ENCODE measurements at places on chromosomes 1 and 21.

- DNase-seq, result no peak
Observed at GRCh38 chr1:23872421-23872820, 4.3 kb upstream of the FUCA1 start.

DNA sequence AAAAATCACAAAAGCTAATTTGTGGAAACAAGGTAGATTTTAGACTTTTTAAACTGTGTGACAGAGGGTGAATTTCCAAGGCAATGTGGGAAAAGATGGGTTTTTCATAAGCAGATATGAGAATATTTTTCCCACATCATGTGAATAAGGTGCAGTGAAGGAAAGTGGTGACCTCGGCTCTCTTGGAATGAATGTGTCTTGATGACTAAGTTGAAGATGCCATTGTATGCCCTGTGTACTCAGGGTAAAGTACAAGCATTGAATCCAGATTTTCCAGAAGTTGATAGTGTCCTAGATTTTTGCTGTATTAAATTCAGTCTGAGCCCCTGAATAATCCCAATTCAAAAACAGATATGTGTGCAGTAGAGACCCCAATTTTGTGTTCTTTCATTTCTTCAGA is 442.6 kb upstream of the ADGRL2 start:
- DNase-seq, result no peak

- DNase-seq, result no peak
Observed at GRCh38 chr1:4095433-4095971, 195.4 kb upstream of the C1orf174 start.

DNA sequence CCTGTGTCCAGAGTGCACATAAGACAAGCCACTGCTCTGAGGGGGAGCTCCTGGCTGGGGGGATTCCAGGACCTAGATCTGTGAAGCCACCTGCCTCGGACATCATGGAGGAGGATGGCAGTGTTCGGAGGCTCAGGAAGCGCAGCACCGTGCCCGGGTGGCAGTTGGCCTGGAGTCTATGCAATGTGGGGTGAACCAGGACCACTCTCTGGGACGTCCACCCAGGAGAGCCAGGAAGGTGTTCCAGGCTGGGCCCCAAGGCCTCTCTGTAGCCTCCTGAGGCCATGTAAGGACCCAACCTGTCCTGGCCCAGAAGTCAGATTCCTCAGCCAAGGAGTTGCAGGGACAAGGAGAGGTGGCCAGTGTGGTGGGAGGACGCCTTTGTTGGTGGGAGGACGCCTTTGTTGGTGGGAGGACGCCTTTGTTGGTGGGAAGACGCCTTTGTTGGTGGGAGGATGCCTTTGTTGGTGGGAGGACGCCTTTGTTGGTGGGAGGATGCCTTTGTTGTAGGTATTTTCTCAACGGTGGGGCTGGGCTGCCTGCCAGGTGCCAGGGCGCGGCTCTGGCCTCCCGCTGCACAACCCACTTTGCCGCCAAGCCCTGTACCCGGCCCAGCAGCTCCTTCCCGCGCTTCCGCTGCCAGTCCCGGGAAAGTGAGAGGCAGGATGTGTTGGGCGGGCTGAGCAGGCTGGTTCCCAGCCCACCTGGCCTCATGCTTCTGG is 30.6 kb upstream of the BMP8B start:
- no peak for DNase-seq

DNA sequence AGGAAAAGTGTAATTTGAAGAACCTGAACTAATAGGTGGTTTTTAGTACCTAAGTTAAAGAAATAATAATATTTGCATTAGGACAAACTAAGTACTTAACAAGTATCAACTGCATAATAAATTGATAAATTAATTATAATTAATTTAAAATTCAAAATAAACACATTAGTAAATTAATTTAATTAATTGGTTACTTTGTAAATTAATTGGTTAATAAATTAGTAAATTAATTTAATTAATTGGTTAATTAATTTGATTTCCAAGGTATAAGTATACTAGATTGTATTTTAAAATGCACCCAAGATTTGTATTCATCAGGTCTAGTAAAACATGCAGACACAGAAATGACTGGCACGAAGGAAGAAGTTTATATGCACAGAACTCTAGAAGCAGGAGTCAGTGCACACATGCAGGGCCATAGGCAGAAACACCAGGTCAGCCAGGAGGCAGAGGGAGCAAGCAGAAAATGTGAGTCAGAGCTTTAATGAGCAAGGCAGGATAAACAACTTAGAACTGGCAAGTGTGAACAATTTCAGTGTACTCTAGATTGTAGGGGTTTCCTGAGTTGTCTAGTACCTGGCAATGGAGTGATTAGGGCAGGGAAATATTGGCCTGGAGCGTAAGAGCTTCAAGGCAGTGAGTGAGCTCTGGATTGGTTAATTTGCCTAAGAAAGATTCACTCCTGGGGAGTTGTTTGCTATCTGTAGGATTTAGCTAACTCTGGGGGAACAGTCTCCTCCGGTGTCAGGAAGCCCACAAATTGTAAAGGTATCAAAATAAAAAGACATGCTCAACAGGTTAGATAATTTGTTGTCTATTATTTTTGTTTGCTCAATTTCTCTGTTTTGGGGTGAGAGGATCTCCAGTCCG is 665.7 kb downstream of the MRPL39 start:
- no peak for DNase-seq

GRCh38 chr21:32844653-32845436 is 73.3 kb upstream of the PAXBP1 start:
- no peak for DNase-seq

DNA sequence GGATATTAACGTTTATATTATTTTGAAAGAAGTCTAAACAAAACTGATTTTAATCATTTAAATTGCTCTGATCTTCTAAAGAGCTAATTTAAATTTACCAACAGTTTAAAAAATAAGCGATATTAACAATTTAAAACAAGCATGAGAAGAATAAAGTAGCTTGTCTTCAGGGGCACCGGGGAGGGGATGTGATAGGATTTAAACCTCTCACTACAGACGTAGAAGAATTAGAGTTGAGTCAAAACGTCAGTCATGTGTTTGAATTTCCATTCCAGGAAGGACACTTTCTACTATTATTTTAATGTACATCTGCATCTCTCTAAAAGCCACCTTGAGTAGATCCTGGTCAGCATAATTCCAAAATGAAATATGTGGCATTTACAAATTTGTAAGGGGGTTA is 58.2 kb upstream of the TPTE start:
- DNase-seq, result no peak

- no peak for DNase-seq
Observed at GRCh38 chr1:243320224-243320623, 64.4 kb downstream of the SDCCAG8 start.

GRCh38 chr21:41778930-41779600 is 12.2 kb upstream of the RIPK4 start:
- DNase-seq, result no peak

- DNase-seq, result no peak
Observed at GRCh38 chr1:154962795-154963330, 1.3 kb upstream of the PYGO2 start.

GRCh38 chr1:72845981-72846380 is 563.6 kb upstream of the NEGR1 start:
- DNase-seq, result no peak

GRCh38 chr21:45388611-45389296 is 16.2 kb upstream of the COL18A1 start:
- no peak for DNase-seq

DNA sequence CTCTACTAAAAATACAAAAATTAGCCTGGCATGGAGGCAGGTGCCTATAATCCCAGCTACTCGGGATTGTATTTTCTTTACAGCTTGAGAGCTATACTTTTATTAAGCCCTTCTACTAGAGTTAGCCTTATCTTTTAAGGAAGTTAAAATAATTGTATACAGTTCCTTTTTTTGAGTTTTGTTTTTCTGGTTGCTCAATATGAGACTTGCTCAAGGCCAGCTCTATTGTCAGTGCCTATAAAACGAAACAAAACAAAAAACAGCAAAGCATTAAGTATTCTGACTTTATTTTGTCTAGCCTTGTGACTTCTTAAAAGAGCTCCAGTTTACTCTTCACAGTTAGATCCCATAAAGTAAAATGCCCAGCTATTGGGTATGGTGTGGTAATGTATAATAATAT is 17.2 kb downstream of the PKN2 start:
- DNase-seq, result no peak

GRCh38 chr1:94351481-94351880 is 66.7 kb upstream of the ABCD3 start:
- DNase-seq, result no peak
